Stimulated activated CD4-positive, alpha-beta T cell treated with anti-CD3 and anti-CD28 coated beads, TNF-alpha, amount 100 ng/mL, for 48 hours (primary cell): ENCODE measurements at places on chromosomes 3 and 15.

GRCh38 chr15:70488002-70488605, 275.3 kb downstream of the UACA start:
- DNase-seq: no peak

GRCh38 chr3:32709346-32709745, 24.4 kb downstream of the CNOT10 start:
- DNase-seq: no peak

DNA sequence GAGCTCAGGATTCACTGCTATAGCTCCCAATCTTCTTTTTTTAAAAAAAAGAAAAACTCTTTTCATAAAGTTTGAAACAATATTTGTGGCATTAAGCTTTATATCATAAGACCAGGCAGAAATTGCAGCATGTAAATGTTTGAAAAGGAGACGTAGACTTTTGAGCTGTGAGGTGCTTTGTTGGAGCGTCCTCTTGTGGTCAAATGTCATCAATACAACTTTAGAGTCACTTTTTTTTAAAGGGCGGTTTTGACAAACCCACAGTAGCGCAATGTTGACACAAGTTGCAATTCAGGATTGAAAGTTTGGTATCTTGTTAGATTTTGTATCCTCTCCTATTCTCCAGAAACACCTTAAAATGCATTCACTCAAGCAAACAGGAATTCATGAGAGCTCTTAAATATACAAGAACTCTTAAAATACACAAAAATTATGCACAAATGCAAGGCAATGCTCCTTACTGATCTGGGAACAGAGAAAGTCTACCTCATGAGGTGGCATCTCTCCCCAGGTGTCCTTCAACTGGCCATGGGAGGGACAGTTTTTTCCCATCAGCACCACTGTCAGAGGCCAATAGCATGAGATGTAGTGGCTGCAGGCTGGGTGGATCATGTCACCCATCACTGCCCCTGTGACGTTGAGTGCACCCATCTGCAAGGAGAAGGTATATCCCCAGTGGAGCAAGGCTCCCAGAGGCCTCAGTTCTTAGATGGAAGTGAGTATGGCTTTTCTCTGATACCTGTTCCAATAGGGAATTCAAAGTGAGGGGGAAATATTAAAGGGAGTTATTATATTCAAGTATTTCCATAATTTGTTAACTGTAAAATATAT, 70.7 kb downstream of the ANXA2 start:
- DNase-seq: peak; percentile 16

- DNase-seq: no peak
These were observed 48.2 kb upstream of the SLC41A3 start for GRCh38 chr3:126131881-126132750.

- DNase-seq: no peak
These were observed 229.2 kb upstream of the CHRNA7 start for GRCh38 chr15:31801152-31801551.

GRCh38 chr3:157204431-157204830, 44.5 kb upstream of the CCNL1 start:
- no peak for DNase-seq

- no peak for DNase-seq
These were observed 44.1 kb downstream of the RUBCN start for GRCh38 chr3:197692641-197693040.

DNA sequence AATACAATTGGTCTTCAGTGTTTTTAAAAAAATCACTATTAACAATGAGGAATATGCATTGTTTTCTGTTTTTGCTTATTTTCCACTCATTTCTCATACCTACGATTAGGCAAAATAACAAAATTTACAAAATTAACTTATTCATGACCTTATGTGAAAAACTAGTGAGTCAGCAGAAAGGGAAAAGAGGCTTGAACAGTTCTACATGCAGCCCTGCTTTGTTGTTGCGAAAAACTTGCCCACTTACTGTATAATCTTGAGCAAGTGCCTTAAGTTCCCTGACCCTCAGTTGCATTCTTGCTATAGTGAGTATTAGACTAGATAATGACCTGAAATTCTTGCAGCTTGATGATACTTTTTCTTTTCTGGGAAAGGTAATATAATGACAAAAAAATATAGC, 551.1 kb upstream of the BCHE start:
- DNase-seq: no peak

DNA sequence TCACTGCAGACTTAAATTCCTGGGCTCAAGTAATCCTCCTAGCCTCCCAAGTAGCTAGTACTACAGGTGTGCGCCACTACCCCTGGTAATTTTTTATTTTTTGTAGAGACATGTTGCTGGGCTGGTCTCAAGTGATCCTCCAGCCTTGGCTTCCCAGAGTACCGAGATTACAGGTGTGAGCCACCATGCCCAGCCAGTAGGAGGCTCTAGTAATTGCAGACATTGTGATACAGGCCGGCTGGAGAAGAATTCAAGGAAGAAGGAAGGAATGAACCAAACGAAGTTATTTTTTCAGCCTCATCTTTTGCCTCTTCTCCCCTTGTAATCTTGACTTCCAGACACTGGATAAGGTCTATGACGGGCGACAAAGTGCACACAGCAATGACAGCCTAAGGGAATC, 3.2 kb upstream of the PPP4R2 start:
- DNase-seq: no peak

- no peak for DNase-seq
These were observed 25.9 kb upstream of the SNRK start for GRCh38 chr3:43260412-43260811.

DNA sequence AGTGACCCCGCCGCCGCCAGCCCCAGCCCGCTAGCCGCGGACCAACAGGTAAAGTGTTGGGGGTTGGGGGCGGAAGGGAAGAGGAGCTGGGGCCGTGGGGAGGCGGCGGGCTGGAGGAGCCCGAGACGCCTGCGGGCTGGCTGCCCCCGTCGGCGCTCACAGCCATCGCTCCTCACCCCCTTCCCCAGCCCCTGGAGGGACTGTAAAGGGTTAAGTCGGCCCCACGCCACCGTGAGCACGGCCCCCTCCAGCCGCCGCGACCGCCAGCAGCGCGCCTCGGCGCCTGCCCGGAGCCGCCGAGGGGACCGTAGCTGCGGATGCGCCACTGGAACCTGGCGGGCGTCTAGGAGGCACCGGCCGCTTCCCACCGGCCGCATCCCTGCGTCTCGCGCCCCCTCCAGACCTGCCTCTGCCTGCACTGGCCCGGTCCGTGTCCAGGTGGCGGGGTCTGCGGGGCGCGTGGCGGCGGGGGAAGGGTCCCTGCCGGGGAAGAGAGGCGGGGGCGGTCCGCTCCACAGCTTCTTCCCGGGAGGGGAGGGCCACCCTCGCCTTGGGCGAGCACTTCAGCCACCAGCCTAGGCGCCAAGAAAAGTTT, 522 bp downstream of the MED12L start:
- no peak for DNase-seq

GRCh38 chr15:81410318-81410753, 36.3 kb upstream of the TMC3 start:
- DNase-seq: no peak

GRCh38 chr3:191269289-191270085, 59.7 kb upstream of the CCDC50 start:
- DNase-seq: no peak

DNA sequence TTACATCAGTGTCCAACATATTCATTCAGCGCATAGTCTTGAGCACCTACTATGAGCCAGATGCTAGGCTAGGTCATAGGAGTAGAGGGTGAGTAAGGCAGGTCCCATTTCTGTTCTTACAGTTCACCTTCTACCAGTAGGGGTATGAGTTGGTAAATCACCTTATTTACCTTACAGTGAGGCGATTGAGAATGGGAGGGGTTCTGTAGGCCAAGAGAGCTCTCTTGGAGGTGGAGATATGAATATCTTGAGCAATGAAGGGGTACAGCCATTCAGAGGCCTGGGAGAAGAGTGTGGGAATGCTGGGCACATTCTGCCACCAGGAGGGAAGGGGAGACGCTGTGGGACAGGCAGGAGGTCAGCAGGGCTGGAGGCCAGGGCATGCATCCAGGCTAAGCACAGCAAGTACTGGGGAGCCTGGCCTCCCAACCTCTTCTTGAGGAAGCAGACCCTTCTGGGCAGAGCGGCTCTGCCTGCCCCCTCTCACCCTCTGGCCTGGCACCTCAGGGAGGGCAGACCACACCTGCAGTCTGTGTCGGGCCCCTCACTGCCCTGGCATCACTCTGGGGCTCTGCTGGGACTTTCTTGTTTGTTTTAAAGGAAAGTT, 123.4 kb downstream of the EEFSEC start:
- no peak for DNase-seq

DNA sequence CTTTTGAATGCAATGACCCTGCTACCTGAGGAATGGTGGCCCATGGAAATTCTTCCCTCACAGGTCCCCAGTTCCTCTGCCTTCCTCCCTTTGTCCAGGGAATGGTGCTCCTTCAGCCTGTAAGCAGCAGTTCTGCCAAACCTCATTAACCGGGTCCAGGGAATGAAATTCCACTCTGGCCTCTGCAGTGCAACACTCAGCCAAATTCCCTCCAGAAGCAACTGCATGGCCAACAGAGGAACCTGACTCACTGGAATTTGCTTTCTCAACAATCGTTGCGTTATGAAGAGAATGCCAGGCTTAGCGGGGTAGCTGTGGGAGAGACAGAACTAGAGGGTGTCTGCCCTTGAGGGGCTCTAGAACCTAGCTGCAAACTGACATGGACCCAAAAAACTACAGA, 449.4 kb upstream of the PROK2 start:
- DNase-seq: no peak

- DNase-seq: no peak
These were observed 523.2 kb downstream of the IGSF11 start for GRCh38 chr3:118511402-118511801.

DNA sequence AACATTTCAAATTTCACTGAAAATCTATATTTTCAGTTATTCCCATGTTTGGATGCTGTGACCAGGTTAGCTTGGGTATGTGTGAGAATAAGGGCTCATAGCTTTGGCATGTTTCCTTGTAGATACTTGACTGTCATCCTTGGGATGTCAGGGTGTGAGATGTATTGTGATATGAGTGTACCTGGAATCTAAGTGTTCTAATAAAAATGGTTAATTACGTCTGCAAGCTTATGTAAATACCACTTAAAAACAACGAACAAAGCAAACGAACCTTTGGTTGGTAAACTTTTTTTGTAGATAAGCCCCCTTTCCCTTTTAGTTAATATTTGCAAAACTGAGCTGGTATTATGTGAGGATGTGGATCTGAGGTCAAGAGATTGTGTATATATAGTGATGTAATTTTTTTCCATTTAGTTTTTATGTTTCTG, 63.5 kb downstream of the FNDC3B start:
- no peak for DNase-seq

DNA sequence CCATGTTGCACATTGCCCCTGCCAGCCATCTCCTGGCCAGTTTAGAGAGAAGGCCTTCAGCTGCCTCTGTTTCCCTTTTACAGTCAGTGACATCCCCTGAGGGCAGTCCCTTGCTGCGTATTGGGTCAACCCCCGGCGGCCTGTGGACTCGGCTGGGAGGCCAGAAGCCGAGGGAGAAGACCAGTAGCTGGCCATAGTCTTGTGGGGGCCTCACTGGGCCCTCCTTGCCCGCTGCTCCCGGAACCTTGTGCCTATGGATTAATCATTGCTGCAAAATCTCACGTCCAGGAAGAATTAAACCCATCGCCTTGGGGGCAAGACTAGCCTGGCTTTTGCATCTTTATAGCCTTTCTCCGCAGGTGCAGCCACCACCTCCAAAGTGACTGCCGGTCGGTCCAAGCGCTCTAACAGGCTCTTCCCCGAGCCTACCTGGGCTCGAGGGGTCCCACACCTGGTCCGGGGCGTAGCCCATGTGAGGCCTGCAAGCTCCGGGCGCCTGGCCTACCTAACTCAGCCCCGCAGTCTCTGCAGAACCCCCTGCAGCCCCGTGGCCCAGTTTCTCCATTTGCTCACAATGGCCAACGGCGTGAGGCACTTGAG, 870 bp upstream of the CHAC1 start:
- no peak for DNase-seq

DNA sequence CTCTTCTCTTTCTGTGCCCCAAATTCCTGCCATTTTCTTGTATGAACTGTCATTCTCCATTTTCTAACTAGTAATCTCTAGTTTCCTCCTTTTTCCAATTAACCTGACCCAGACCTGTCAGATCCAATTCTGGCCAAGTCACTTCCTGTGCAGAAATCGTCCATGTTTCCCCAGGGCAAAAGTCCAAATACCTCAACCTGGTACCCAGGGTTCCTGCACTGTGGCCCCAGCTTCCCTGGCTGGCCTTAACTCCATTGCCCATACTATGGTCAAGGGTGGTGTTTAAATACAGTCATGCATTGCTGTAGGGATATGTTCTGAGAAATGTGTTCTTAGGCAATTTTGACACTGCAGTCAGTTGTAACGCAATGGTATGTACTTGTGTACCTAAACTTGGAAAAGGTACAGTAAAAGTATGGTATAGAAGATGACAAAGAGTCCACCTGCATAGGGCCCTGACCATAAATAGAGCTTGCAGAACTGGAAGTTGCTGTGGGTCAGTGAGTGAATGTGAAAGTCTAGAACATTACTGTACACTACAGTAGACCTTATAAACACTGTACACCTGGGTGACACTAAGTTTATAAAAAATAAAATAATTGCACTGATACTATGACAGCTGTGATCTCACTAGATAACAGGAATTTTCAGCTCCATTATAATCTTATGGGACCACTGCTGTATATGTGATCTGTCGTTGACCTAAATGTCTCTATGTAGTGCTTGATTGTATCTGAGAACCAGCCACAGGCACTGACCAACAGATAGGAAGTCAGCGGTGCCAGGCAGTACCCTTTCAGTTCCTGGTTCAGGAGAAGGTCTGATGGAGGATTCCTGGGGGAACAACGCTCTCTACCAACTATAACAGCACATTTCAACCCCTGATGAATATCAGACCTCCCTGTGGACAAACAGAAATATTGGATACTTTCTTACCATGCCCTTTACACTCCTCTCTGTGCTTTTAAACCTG, 336.1 kb upstream of the PROK2 start:
- no peak for DNase-seq

DNA sequence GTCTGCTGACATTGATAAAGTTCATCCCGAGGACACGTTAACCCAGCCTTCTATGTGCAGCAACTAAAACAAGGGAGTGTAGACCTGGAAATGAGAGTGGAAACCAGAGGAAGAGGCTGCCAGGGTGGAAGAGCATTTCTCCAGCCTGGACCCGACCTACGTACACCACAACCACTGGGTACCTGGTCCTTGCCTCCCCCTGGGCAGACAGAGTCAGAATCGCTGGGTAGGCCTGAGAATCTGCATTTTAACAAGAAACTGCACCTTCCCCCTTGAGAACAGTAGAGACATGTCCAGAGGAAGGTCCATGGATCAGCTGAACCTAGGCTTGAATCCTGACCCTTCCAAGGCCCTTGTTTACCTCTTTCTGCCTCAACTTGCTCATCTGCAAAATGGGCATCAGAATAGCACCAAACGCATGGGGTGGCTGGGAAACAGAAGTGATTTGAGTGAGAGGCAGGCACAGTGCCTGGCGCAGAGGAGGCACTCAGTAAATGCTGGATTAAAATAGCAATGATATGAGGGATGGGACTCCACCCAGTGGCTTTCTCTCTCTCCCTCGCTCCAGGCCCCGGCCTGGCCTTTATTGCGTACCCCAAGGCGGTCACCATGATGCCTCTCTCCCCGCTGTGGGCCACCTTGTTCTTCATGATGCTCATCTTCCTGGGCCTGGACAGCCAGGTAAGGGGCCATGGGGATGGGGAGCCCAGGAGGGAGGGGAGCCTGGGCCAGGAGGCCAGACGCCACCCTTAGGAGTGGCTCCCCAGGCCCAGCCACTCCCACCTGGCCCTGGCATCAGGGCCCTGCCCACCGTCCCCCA, 66.9 kb upstream of the SLC6A1 start:
- no peak for DNase-seq

- no peak for DNase-seq
These were observed 54.8 kb upstream of the MYO5C start for GRCh38 chr15:52350423-52350822.

- DNase-seq: no peak
These were observed 126.7 kb downstream of the ATP10A start for GRCh38 chr15:25736461-25736860.
